Activated gamma-delta T cell (primary cell): ENCODE measurements at places on chromosomes 3 and 15.

DNA sequence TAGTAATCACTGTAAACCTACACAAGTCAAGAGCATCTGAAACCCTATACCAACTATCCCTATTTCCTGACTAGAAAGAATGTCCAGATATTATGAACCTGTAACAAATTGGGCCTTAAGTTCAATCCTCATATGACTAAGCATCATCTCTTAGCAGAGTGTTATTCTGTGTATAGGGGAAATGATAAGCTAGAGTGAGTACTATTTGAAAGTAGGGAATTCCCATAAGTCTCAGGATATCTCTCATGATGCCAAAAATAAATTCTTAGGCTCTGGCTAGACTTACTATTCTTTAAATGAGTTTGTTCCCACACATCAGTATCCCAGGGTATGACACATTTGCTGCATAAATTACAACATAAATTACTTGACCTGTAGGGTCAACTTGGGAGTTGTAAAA, 15.3 kb downstream of the MRPL47 start:
- DNase-seq, result no peak

DNA sequence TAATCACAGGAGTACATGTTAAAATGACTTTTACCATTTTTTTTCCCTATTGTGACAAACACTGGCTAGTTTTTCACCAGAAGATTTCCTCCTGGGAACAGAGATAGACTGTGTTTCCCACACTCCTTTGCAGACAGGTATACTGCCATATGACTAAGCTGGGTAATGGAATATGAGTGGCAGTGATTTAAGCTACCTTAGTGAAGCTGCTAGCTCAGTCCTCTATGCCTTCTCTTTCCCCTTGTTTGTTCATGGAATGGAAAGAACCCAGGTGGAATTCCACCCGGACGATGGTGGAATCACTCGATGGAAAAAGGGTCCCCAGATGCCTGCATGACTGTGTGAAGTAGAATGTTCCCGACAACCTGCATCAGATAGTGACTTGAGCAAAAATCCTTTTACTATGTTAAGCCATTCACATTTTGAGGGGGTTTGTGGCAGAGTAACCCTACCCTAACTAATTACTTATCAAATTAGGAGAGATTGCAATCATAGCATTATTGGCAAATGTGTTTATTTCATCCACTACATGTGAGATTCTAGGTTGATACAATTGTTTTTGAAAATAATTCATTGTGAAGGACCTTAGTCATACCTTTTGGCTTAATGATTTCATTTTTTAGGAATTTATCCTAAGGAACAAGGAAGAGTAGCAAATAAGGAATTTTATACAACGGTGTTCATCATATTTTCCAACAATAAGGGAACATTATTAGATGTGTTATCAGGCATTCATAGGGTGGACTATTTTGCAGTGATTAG, 16.5 kb downstream of the THSD4 start:
- DNase-seq, result no peak

GRCh38 chr3:57778494-57778893, 22.4 kb downstream of the SLMAP start:
- no peak for DNase-seq

- no peak for DNase-seq
These were observed 101.6 kb downstream of the MYLK start for GRCh38 chr3:123782488-123782887.

GRCh38 chr3:11546657-11547302, 96.9 kb downstream of the VGLL4 start:
- DNase-seq, result no peak

DNA sequence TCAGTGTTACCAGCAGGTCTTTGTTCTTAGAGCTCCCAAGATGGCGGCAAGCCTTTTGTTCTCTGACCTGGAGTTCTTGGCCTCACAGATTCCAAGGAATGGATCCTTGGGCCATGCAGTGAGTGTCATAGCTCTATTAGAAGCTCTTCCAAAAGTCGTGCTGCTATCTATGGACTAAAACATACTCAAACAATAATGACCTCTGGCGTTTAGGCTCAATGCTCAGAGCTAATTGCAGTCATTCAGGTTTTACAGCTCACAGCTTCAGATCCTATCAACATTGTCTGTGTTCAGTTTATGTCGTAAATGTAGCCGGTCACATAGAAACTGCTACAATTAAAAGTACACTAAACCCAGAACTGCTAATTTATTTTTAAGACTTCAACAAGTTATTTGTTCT, 22.2 kb downstream of the CCRL2 start:
- no peak for DNase-seq

GRCh38 chr3:56800832-56801661, 702 bp downstream of the ARHGEF3 start:
- DNase-seq, result no peak

- no peak for DNase-seq
These were observed 8.6 kb downstream of the VPS18 start for GRCh38 chr15:40902605-40903561.

GRCh38 chr3:30112902-30113484, 493.4 kb upstream of the TGFBR2 start:
- DNase-seq, result no peak

- no peak for DNase-seq
These were observed 43.1 kb upstream of the LIMD1 start for GRCh38 chr3:45551214-45552010.

GRCh38 chr3:49787182-49787464, 781 bp upstream of the IP6K1 start:
- DNase-seq, result no peak

DNA sequence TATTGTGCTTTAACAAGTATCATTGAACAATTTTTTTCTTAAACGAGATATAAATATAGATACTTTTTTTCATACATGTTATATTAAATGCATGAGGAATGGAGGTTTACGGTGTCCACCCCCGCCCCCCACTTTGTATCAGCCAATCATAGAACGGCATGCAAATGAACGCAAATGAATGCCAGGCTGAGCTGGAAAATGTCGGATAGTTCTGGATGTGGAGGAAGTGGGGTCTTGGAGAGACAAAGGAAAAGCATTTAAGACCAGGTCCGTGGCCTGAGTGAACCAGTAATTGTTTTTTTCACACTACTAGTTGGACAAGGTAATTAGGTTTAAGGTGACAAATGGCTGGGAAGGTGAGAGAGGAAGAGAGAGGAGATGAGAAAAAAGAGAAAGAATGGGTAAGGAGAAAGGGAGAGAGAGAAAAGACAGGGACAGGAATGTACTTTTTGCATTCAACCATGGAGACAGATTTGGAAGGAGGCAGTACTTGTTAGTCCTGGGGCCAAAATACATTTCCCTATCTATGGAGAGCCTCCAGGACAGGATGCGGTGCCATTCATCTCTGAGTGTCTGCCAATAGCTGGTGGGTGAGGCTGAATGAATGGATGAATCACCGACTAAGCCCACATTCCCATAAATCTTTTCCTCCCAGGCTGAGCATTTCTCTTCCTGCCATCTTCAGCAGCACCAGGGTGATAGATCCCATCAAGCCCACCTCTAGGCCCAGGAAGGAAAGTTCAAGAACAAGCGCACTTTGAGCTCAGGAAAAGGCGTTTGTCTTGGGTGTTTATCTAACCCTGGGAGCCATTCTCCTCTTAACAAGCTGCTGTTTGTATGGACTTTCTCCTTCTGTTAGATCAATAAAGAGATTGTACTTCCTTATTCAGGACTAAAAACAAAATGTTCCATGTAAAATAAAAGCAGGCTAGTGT, 1.4 kb upstream of the RAD18 start:
- DNase-seq, result no peak

DNA sequence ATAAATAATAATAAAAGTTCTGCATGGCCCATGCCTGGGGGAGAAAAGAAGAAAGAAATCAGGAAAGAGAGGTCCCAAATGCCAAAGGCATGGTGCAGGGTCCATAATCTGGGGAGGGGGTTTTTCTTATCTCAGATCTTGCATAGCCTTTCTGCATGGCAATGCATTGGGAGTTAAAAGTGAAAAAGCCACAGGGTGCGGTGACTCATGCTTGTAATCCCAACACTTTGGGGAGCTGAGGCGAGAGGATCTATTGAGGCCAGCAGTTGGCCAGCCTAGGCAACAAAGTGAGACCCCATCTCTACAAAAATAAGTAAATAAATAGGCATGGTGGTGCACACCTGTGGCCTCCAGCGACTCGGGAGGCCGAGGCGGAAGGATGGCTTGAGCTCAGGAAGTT, 76.8 kb upstream of the GATA2 start:
- DNase-seq, result no peak

DNA sequence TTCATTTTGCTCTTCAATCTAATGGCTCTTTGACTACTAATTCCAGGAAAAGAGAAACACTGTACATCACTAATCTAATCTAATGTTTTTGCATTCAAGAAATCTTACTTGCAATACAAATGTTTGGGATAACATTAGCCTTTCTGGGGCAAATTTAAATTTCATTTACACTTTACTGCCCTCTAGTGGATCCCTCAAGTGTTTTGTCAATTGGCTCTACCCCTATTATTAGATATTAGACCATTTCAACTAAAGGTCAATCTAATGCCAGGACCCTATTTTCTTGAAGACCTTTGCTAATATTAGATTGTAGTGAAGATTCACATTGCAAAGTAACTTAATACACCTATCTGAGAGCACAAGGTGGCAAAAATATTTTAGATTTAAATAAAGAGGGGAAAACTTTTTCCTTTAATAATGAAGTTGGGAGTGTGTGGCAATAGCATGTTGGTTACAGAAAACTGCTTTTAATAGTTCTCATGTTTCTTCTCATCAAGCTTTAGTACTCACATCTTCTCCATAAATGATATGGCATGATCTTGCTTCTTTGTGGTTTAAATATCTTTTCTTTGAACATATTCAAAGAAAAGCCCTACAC, 5.0 kb downstream of the C2CD4A start:
- DNase-seq, result no peak

GRCh38 chr15:100918034-100918689, 995 bp upstream of the LRRK1 start:
- DNase-seq, result no peak

GRCh38 chr3:141321109-141321497, 47.2 kb upstream of the ZBTB38 start:
- DNase-seq, result no peak

DNA sequence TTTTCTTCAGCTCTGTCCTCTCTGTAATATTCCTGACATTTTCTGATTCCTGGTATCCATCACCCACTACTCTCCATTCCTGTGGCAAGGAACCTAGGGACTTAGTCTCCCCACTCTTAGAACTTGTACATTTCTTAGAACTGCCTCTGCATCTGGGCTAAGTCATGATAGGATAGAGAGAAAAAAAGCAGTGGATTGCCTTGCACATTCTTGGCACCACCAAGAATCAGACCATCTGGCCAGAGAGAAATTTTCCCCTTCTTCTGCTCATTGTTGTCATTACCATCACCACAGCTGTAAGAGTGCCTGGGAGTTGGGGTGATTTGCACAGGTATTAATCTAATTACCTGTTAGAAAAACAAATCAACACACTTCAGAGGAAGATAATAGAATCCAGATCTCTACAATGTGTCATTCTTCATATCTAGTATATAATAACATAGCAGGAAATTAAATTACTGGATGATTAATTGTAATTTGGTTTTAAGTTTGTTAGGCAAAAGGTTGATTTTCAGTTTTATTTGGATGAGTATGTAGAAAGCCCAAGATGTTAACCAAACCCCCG, 264.8 kb upstream of the ZPLD1 start:
- DNase-seq, result no peak

- no peak for DNase-seq
These were observed 42.0 kb upstream of the MEIS2 start for GRCh38 chr15:37142371-37142770.

GRCh38 chr3:48402281-48402732, 27.6 kb downstream of the PLXNB1 start:
- no peak for DNase-seq

DNA sequence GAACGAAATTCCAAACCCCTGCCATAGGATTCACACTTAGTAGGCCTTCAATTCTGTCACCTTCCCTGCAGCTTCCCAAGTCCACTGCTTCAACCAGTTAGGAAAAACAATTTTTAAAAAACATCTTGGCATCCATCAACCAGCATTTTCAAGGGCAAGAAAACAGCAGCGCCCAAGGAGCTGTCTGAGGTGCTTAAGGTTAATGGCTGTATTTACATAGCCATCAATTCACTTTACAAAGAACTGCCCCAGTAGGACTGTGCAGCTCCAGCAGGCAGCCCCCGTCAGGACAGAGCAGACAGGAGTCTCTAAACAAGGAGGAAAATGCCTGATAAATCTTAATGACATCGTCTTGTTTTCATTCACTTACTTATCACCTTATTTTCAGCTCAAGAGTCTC, 13.3 kb downstream of the TAFA4 start:
- DNase-seq, result no peak

DNA sequence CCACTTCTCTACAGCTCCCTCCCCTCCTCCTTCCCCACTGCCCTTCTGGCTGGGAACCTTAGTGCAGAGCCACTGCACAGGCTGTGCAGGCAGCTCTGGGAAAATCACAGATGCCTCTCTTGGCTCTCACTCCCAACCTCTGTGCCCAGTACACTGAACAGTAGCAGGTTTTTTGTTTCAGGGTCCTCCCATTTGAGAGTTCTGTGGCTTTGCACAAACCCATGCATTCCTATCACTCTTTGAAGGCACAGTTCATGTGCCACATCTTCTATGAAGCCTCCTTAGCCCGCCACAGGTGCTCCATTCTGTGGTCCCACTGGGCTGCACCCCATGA, 103.9 kb downstream of the SNRK start:
- DNase-seq, result no peak
